ENCODE measurements at places on chromosomes 6 and 20. TPM values are rescaled to one million over a fixed set of nuclear protein-coding genes. Genes with fewer than 3 reads are reported as not detected.
A peak's percentile ranks its signal among the peaks of the same experiment; 100 is the strongest.

DNA sequence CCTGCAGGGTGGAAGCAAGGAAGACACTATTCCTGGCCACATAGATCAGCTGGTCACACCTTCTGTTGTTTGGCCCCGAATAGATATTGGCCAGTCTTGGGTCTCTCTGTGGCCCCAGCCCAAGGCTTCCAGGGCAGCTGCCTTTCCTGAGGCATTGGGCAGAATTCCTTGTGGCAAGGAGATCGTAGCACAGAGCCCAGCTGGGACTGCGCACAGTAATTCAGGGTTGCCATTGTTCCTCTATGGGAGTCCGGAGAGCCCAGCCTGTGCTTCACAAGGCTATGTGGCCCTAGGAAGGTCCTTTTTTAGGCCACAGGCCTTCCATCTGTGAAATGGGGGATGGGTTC lies 6.9 kb downstream of the SGK2 start:
- DNase-seq: no peak

- DNase-seq: no peak
Observed at GRCh38 chr20:53205046-53205445, 232.9 kb downstream of the TSHZ2 start.

- DNase-seq: no peak
Observed at GRCh38 chr6:111710911-111711310, 105.2 kb upstream of the TRAF3IP2 start.

GRCh38 chr6:1538810-1539478 lies 70.8 kb upstream of the FOXC1 start:
- peak; percentile 4 for DNase-seq

- no peak for DNase-seq
Observed at GRCh38 chr6:93194480-93194879, 224.9 kb downstream of the EPHA7 start.

Gene RPL7L1
- polyA plus RNA-seq: 88.2 TPM
